Smooth muscle cell of the brain vasculature (primary cell): ENCODE measurements at places on chromosomes 5 and 9.

DNA sequence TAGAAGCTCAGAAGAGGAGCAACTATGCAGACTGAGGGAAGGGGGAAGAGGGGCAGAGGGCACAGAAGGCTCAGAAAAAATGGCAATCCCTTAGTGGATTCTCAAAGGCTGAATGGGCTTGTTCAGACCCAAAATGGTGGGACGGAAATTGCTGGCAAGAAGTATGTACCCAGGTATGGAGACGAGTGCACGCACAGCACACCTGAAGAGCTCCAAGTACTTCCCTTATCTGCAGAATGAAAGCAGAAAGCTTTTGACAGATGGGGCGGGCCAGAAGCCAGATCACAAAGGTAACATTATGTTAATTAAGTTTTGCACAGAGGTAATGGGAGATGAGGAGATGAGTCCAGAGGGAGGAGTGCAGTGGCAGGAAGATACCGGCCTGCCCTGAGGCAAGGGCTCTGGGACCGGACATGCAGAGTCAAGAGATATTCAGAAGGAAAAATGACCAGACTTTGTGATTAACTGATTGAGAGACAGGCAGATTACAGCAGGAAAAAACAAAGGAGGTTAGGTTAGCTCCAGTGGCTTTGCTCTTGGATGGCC is 138.1 kb upstream of the PIK3R1 start:
- no peak for DNase-seq

DNA sequence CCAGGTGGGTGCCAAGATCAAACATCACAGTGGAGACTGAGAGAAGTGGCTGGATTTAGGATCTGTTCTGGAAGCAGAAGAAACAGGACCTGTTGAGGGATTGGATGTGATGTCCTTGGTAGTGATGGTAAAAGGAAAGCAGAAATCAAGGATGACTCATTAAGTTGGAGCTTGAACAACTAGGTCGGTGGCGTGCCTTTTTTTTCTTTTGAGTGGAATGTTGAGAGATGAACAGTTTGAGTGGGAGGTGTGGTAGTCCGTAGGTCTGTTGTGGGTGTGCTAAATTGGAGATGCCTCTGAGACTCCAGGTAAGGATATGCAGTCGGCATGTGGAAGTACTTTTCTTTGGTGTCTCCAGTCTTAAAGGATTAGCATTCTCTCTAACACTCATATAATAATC is 92.1 kb upstream of the IL12B start:
- no peak for DNase-seq

DNA sequence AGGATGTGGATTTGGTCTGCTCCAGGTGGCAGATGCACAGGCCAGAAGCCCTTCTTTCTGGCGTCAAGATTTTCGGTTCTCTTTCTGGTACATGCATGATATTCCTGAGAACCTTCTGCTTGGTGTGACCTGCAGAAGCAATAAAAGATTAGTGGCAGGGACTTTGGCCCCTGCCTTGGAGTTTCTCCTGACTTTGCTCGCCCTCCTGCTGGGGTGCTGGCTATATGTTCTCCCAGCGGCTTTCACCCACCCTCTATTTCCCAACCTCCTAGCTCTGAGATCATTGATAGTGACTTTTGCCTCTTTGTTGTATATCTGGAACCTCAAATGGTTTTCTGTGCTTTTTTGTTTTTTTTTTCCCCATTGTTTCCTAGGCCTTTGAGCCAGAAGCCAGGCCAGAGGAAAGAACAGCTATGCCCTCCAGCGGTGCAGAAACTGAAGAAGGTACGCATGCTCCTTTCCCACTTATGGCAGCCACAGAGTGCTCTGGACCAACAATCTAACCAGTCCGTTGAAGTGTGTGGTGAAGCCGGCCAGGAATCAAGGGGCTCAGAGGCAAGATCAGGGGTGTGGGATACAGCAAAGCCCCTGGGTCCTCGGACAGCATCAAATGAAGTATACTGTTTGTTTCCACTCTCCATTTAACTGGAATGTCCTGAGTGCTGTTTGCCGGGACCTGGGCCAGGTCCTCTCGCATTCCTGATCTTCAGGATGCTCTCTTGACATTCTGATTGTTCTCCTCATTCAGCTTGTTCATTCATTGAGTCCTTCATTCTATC is 154.5 kb downstream of the ARHGEF28 start:
- DNase-seq = no peak

DNA sequence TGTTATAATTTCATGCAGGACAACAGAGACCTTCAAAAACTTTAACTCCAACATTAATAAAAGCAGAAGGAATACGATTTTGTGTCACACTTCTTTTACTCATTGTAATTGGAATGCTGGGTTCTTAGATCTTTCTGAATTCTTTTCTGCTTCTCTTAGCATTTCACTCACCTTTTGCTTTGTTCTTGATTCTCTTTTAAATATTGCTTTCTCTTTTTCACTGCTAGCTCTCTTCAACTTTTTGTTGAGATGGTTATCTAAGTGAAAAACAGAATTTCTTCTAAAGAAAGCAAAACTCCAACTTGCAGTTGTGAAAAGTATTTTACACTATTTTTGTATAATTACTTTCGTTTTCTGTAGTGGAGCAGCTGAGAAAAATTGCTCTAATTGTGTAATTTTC is 212.6 kb upstream of the KIF2A start:
- DNase-seq = no peak

GRCh38 chr5:115384587-115385375 is 88.3 kb upstream of the CCDC112 start:
- DNase-seq = no peak

- no peak for DNase-seq
Observed at GRCh38 chr9:123167474-123167873, 100.9 kb downstream of the STRBP start.

GRCh38 chr5:160959804-160960203 is 107.8 kb upstream of the ATP10B start:
- DNase-seq = no peak

GRCh38 chr9:135670721-135671590 is 7.8 kb downstream of the LCN9 start:
- DNase-seq = no peak

GRCh38 chr5:118905196-118905595 is 83.2 kb downstream of the DTWD2 start:
- DNase-seq = no peak

- no peak for DNase-seq
Observed at GRCh38 chr5:96659170-96659569, 3.0 kb upstream of the CAST start.

GRCh38 chr5:77972469-77973252 is 196.5 kb upstream of the TBCA start:
- DNase-seq = no peak

GRCh38 chr9:121169094-121169601 is 32.5 kb downstream of the RAB14 start:
- DNase-seq = no peak

GRCh38 chr5:168301593-168302390 is 10.3 kb downstream of the WWC1 start:
- no peak for DNase-seq

GRCh38 chr5:158695595-158696330 is 404.0 kb downstream of the EBF1 start:
- peak; percentile 46 for DNase-seq
